Kidney epithelial cell (primary cell): ENCODE measurements at places on chromosomes 12 and 14.

- no peak for DNase-seq
Observed at GRCh38 chr12:57875753-57876547, 29.4 kb upstream of the CTDSP2 start.

DNA sequence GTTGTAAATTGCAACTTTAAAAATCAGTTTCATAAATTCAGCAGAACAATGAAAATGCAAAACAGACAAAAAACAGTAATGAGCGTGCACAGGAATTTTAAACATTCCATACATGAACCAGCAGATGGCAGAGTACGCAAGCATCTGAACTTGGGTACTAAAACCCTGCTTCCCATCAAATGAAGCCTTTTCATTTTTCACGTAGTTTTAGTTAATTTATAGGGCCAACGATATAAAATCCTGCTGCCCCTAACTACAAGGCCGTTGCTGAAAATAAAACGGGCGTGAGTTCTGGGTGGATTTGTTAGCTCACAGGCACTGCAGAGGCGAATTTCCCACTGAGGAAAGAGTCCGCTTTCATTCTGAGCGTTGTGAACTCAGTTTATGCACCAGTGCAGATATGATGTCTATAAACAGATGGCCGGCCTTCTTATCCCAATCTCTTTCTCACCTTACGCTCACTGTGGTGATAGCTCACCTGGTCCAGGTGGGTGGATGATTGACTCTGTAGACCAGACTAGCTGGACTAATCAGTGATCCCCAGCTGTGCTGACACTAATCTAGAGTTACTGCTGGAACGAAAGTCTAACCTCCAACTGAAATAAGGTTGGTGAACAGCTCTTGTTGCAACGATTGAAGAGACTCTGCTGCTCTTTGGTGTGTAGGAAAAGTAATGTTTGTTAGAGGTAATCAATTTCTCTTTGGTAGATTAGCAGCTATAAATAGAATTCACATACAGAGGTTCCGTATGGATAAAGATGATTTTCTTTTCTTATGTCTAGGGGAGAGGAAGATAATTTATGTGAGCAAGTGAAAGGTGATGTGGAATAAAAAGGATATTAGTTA lies 89.2 kb downstream of the PDZRN4 start:
- peak; percentile 10 for DNase-seq

DNA sequence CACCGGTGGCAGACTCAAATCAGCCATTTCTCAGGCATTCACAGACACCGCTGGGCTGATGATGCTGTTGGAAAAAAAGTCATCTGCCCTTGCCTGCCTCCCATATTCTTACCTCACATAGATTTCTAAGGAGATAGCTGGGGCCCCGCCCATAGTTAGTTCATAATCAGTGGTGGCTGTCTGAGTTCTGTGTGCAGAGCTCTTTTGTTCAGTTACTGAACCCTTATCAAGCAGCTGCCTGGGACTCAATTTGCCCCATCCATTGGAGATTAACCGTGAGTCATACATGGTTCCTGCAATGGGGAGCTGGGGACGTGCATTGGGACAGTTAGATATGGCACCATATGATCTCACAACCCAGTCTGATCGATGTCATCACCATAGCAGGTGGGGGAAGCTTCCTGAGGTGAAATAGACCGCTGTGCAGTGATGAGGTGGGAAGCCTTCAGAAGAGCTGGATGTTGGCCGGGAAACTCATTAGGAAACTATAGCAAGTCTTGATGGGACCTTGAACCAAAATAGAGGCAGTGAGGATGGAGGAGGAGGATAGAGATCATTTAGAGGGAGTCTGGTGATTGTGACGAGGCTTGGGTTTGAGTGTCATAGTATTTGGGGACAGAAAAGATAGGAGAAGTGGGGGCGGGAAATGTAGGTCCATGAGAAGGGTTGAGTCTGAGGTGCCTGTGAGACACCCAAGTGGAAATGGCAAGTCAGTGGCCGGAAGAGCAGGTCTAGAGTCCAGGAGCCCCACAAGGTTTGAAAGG lies 147.8 kb downstream of the GCH1 start:
- DNase-seq, result no peak

- DNase-seq, result no peak
Observed at GRCh38 chr14:89085231-89085731, 260.8 kb downstream of the TTC8 start.

GRCh38 chr12:118220702-118221101 lies 84.8 kb downstream of the PEBP1 start:
- DNase-seq, result no peak

DNA sequence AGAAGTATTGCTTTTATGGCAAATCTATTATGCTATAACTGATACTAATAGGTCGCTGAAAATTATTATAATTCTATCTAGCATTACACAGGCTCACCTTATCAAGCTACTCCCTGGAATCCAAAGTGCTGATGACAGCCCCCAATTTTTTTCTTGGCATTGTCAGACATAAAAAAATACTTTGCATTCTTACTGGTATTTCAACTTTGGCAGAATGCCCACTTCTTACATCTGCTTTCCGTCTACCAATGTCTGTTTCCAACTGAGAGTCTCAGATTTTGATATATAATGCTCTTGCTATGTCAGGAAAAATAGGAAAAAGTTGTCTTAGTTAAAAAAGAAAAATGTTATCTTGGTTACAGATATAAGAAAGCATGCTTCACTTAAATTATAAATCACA lies 615.4 kb downstream of the C12orf50 start:
- no peak for DNase-seq

DNA sequence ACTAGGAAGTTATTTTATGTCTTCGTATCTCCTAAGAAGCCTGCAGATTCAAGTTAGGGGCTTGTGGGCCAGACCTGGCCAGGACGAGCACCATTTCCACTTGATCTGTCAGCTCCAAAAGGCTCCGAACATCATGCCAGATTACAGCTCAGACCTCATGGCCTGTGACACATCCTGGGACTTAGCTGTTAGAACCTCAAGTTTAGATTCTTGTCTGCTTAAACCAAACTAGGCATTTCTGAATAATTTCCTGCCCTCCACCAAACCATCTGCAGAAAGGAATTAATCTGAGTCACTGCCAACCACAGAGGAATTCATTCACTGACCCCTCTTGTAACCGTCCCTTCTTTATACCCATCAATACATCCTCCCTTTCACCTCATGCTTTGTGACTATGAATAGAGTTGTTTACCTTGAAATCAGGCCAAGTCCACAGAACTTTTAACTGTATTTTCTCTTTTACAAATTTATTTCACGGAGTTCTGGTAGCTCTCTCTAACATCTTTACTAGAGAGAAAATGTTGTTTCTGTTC lies 120.3 kb downstream of the FBXL14 start:
- DNase-seq, result peak; percentile 98

DNA sequence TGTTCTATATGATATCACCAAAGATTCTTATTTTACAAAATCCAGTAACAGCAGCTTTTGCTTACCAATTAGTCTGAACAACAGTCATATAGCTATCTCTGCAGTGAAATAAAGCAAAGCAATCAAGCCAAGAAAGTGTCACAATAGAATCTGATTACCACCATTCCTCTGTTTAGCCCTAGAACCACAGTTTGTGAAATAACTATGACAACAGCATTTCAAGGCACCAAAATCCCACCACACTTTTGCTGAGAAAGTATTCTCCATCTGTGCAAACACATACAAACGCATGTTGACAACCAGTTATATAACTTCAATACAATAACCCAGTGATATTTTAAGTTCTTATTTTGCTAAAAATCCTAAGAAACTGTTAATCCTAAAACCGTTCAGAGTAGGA lies 7.4 kb downstream of the PPP1R13B start:
- DNase-seq, result no peak

DNA sequence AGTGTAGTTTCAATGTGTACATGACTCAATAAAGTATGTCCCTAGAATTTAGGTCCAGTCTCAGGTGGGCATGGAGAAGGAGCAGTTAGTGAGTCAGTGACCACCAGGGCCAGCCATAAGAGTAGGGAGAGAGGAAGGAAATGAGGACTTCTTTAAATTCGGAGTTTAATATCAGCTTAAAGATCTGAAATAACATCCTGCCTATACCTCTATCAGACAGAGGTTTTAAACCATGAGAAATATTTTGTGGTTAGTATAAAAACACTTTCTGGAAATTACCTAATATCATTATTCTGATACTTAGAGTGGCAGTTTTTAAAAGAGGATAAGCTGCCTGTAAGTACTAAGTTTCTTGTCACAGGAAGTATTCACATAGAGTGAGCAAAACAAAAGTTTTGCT lies 61.7 kb upstream of the ST8SIA1 start:
- no peak for DNase-seq

- no peak for DNase-seq
Observed at GRCh38 chr14:75514673-75515628, 7.3 kb upstream of the BATF start.
